Stimulated activated CD8-positive, alpha-beta memory T cell treated with anti-CD3 and anti-CD28 coated beads, Interleukin-2, amount 100 ng/mL, for 1 hour (primary cell): ENCODE measurements at places on chromosomes 7 and 10.

DNA sequence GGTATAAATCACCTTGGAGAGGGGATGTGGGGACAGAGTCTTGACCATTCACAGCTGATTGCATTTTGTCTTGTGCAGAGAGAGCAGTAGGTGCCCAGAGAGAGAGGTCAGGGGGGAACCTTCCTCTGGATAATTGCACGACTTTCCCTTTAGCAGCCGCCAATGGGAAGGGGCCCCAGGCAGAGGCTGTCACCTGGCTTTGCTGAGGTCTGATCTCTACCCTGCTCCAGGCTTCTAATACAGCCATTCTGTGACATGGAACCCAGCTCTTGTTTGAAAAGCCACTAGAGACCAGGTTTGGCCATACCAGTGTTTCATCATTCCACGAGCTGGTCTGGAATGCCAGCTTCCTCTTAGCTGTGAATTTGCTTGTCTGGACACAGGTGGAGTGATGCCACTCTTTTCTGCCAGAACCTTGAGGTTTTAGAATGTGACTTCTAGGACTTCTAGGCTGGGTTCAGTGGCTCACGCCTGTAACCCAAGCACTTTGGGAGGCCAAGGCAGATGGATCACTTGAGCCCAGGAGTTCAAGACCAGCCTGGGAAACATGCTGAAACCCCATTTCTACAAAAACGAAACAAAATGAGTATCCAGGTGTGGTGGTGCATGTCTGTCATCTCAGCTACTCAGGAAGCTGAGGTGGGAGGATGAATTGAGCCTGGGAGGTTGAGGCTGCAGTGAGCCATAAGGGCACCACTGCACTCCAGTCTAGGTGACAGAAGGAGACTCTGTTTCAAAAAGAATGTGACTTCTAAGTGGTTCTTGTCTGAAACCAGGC lies 159.9 kb downstream of the CAMK1D start:
- no peak for DNase-seq

DNA sequence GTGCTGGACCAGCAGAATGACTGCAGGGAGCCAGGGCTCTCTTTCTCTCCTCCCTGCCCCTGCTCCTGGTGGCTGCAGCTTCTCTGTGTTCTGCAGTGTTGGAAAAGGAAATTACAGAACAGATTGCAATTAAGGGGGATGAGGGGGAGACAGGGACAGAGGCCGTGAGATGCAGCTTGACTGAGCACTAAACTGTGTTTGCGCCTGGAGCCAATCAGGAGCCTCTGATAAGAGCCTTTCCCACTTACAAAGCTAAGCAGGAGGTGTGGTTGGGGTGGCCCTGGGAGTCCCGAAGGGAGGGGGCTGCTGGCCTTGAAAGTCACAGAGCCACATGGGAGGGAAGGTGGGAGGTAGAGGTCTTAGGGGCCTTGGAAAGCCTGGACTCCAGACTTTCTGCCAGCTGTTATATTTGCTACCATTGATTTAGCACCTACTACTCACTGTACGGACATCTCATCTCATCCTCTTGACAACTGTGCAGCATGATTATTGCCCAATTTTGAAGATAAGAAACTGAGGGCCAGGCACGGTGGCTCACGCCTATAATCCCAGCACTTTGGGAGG lies 26.7 kb downstream of the TRIM8 start:
- no peak for DNase-seq

- DNase-seq = no peak
Observed at GRCh38 chr7:154473360-154473759, 421.2 kb downstream of the DPP6 start.

- no peak for DNase-seq
Observed at GRCh38 chr10:74917481-74918077, 91.2 kb downstream of the KAT6B start.

GRCh38 chr10:64396105-64396708 lies 875.0 kb downstream of the REEP3 start:
- no peak for DNase-seq

- no peak for DNase-seq
Observed at GRCh38 chr7:107989618-107990373, 13.2 kb downstream of the LAMB1 start.
